CD4-positive, CD25-positive, alpha-beta regulatory T cell (primary cell): ENCODE measurements at places on chromosomes 2 and 18. TPM values are rescaled to one million over a fixed set of nuclear protein-coding genes. Genes with fewer than 3 reads are reported as not detected.

Gene GCKR
- total RNA-seq, result not detected

DNA sequence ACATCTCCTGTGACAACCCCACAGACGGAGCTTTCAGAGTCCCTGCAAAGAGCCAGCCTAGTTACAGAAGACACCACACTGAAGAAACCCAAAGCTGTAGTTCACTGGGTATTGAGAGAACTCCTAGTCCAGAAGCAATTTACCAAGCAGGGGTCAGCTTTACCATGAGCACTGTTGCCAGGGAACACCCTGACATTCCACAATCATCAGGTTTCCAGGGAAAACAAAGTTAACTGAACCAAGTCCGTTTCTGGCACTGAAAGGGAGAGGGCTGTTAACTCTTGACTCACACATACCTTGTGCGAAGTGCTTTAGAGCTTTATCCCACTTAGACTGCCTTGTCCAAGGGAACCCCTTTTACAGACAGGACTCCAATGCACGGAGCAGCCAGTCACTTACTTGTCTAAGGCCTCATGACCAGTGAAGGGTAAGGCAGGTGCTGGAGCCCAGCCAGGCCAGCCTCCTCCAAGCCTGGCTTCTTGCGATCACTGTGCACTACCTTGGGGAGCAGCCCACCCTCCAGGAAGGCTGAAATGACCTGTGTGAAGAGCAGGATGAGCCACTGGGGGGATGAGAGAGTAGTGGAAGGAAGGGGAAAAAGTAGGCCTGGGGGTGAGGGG is 53.9 kb downstream of the REEP1 start:
- no peak overlapping the region for H3K4me3 ChIP-seq
- DNase-seq, result no peak
- H3K36me3 ChIP-seq, result no peaks in the 10 kb centered on the region
- no peaks in the 10 kb centered on the region for H3K4me1 ChIP-seq
- H3K27ac ChIP-seq, result no peak overlapping the region

GRCh38 chr2:193267496-193268002 is 1072.8 kb upstream of the TMEFF2 start:
- H3K36me3 ChIP-seq, result no peaks in the 10 kb centered on the region
- no peaks in the 10 kb centered on the region for H3K4me1 ChIP-seq
- H3K27ac ChIP-seq, result no peak overlapping the region
- DNase-seq, result no peak

- H3K27me3 ChIP-seq, result peaks cover 2% of the 10 kb centered on the region
- H3K4me1 ChIP-seq, result no peaks in the 10 kb centered on the region
- no peaks in the 10 kb centered on the region for H3K36me3 ChIP-seq
- no peak overlapping the region for H3K4me3 ChIP-seq
- DNase-seq, result no peak
These were observed 10.9 kb upstream of the GPC1 start for GRCh38 chr2:240424341-240425235.

DNA sequence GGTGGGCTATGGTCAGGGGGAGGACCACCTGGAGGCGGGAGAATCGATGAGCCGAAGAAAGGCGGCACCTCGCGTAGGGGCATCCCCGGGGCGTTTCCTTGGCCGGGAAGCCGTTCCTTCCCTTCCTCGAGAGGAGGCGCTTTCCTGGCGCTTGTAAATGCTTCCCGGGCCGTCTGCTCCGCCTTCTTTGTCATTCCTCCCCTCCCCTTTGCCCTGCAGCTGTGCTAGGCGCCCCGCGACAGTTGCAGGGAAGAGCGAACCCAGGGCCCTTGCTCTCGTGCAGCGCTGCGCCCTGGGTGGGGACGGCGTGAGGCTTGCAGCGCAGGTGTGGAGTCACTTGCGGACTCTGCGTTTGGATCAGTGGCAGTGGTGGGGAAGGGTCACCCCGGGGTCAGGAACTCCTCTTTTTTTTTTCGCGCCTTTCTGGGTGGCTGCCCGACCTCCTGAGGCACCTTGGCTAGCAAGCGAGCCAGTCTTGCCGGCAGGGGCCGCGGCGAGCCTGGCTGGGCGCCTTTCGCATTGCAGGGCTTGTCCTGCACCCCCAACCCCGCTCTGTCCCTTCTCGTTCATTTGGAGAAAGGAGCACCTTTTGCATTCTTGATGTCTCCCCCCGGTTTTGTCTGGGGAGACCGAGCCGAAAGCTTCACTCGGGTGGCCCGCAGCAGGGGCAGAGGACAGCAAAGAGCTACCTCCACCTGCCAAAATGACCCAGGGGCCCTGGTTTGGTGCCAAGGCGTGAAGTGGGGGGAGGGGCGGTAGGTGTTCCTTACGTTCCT is 858 bp downstream of the KCNS3 start:
- no peaks in the 10 kb centered on the region for H3K36me3 ChIP-seq
- no peak overlapping the region for H3K27ac ChIP-seq
- DNase-seq, result no peak
- peaks cover 30% of the 10 kb centered on the region for H3K27me3 ChIP-seq
- peaks cover 18% of the 10 kb centered on the region for H3K4me1 ChIP-seq
- H3K4me3 ChIP-seq, result no peak overlapping the region
